ENCODE measurements at places on chromosomes 1 and 21. TPM values are rescaled to one million over a fixed set of nuclear protein-coding genes. Genes with fewer than 3 reads are reported as not detected.

Gene KPRP
- total RNA-seq, result not detected

Gene HMGCS2
- 6.8 TPM for total RNA-seq

Gene SNIP1
- 14.4 TPM for total RNA-seq

Gene MARK1
- 11.6 TPM for total RNA-seq

Gene OR10J4
- total RNA-seq, result not detected

Gene IQCC
- not detected for total RNA-seq

Gene LCE3B
- total RNA-seq, result not detected

Gene MTOR
- total RNA-seq, result 28.0 TPM

Gene DDX20
- total RNA-seq, result 11.3 TPM

Gene AZIN2
- total RNA-seq, result 3.5 TPM

Gene LCE2A
- total RNA-seq, result not detected

Gene CFAP141
- not detected for total RNA-seq

Gene ESRRG
- not detected for total RNA-seq

Gene PEX11B
- total RNA-seq, result 11.2 TPM

Gene MTARC1
- 2.2 TPM for total RNA-seq

GRCh38 chr1:20182415-20182814 is 3.5 kb upstream of the UBXN10 start:
- no peak overlapping the region for H3K4me3 ChIP-seq
- no peak overlapping the region for H3K27ac ChIP-seq
- no peaks in the 10 kb centered on the region for H3K27me3 ChIP-seq
- DNase-seq, result no peak

- no peak overlapping the region for H3K4me3 ChIP-seq
- no peak for DNase-seq
- no peaks in the 10 kb centered on the region for H3K36me3 ChIP-seq
- peak overlapping the region; percentile 16 for H3K27ac ChIP-seq
These were observed 15.3 kb upstream of the RGS8 start for GRCh38 chr1:182699393-182700350.

GRCh38 chr1:162386292-162387225 is 5.0 kb downstream of the C1orf226 start:
- H3K27me3 ChIP-seq, result no peaks in the 10 kb centered on the region
- H3K4me1 ChIP-seq, result no peaks in the 10 kb centered on the region
- H3K36me3 ChIP-seq, result peaks cover 9% of the 10 kb centered on the region

DNA sequence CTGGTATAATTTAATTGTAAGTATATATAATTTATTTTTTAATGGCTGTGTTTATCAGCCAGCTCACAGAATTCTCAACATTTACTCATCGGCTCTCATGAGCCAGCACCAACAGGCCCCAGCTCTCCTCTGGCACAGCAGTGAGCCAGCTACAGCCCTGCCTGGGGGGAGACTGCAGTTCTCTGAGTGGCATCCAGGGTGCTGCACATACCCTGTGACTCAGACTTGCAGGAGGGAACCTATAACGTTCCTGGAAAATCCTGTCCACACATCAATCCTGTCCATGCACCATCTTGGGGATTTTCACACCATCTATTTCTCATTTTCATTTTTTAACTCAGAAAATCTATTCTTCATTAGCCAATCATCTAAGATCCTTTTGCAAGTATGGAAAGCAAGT is 36.5 kb downstream of the FHAD1 start:
- H3K27ac ChIP-seq, result no peak overlapping the region
- no peaks in the 10 kb centered on the region for H3K27me3 ChIP-seq
- H3K4me3 ChIP-seq, result no peak overlapping the region
- no peaks in the 10 kb centered on the region for H3K4me1 ChIP-seq

GRCh38 chr1:151510020-151510405 is 1.2 kb upstream of the CGN start:
- H3K36me3 ChIP-seq, result no peaks in the 10 kb centered on the region
- no peaks in the 10 kb centered on the region for H3K27me3 ChIP-seq
- DNase-seq, result no peak
- peak overlapping the region; percentile 68 for H3K4me3 ChIP-seq
- no peak overlapping the region for H3K27ac ChIP-seq
- no peaks in the 10 kb centered on the region for H3K4me1 ChIP-seq

DNA sequence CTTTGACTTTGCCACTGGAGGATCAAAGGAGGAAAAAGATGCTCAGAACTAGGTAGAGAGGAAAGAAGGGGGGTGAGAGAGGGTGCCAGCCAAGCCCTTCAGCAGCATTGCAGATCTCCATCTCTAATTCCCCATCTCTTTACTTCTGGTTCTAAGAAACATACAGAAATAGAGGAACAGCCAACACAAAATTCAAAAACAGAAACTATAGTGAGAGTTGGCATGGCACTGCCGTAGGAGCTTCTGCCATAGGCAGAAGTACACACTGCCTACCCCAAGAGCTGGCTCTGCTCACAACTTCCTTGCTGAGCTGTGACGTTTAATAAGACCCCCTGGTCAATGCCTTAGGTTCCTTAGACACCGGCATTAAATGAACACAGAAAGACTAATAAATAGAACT is 26.6 kb upstream of the RPF1 start:
- H3K36me3 ChIP-seq, result no peaks in the 10 kb centered on the region
- no peak overlapping the region for H3K4me3 ChIP-seq
- no peak overlapping the region for H3K27ac ChIP-seq
- H3K4me1 ChIP-seq, result no peaks in the 10 kb centered on the region
- no peaks in the 10 kb centered on the region for H3K27me3 ChIP-seq

DNA sequence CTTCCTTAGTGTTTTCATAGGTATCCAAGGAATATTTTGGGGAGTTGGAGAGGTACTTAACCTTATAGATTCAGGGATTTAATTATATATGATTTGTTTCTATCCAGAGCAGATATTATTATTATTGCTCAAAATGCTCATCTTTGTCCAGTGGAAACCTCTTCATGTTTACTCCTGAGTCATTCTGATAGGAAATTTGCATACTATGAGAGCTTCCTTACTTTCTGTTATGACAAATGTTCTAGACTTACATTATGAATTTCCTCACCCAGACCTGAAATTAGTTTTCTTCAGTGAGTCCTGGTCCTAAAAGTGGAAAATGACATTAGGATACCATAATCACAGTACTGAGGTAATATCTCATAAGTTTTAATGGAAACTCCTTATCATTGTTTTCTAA is 57.5 kb upstream of the PLPPR5 start:
- no peaks in the 10 kb centered on the region for H3K36me3 ChIP-seq
- no peak for DNase-seq
- H3K27me3 ChIP-seq, result no peaks in the 10 kb centered on the region
- no peak overlapping the region for H3K4me3 ChIP-seq
- H3K27ac ChIP-seq, result no peak overlapping the region

- H3K36me3 ChIP-seq, result no peaks in the 10 kb centered on the region
- H3K27ac ChIP-seq, result no peak overlapping the region
- no peak overlapping the region for H3K4me3 ChIP-seq
- H3K27me3 ChIP-seq, result no peaks in the 10 kb centered on the region
These were observed 21.3 kb downstream of the SERINC2 start for GRCh38 chr1:31434101-31434871.

DNA sequence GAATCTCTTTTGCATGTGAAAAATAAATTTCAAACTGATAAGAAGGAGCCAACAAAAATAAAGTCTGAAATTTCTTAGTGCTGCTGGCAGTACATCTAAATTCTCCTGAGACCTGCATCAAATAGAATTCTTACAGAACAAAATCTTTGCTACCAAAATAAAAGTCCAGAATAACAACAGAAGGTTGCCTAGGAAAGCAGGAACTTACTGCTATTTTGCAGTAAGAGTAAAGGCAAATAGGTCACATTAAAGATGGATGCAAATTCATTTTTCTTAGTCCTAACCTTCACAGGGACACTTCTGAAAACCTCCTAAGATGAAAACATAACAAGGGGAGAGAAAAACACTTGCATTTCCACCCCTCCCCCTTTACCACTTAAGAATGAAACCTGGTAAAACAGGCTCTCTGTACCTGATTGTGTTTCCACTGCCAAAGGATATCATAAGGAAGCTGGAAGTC is 59.0 kb downstream of the RUSC1 start:
- peaks cover 44% of the 10 kb centered on the region for H3K36me3 ChIP-seq
- H3K4me1 ChIP-seq, result no peaks in the 10 kb centered on the region
- no peak for DNase-seq
- no peaks in the 10 kb centered on the region for H3K27me3 ChIP-seq
- peak overlapping the region; percentile 45 for H3K27ac ChIP-seq

- H3K4me3 ChIP-seq, result no peak overlapping the region
- peaks cover 87% of the 10 kb centered on the region for H3K36me3 ChIP-seq
- no peaks in the 10 kb centered on the region for H3K4me1 ChIP-seq
- no peaks in the 10 kb centered on the region for H3K27me3 ChIP-seq
- H3K27ac ChIP-seq, result no peak overlapping the region
These were observed 14.3 kb downstream of the SETD4 start for GRCh38 chr21:36045993-36046392.

DNA sequence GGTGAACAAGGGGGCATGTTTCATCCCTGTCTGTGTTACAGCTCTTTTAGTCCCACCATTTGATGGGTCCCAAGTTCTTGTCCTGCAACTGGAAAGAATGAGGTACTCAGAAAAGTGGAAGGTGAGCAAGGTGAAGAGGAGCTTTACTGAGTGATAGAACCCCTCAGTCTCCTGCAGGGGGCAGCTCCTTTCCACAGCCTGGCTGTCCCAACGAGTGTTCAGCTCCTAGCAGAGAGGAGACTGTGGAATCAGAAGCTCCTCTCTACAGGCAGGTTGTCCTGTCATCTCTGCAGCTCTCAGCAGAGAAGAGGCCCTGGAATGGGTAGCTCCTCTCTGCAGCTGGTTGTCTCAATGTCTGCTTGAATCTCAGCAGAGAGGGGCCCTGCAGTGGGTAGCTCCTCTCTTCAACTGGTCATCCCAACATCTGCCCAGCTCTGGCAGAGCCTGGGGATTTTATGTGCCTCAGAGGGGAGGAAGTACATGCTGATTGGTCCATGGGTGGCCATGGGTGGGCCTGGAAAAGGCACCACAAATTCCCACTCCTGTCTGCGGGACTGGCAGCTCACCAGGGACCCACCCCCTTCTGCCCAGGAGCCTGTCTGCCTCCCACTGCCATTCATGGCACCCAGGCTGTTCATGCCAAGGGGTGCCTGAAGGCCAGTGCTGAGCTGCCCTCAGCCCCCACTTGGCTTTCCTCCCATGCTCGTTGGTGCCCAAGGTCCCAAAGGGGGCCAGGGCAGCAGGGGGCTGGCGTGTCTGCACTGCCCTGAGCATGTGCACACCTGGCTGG is 25.7 kb downstream of the LDLRAD1 start:
- no peaks in the 10 kb centered on the region for H3K36me3 ChIP-seq
- no peaks in the 10 kb centered on the region for H3K27me3 ChIP-seq
- DNase-seq, result no peak
- no peaks in the 10 kb centered on the region for H3K4me1 ChIP-seq
- H3K4me3 ChIP-seq, result no peak overlapping the region

DNA sequence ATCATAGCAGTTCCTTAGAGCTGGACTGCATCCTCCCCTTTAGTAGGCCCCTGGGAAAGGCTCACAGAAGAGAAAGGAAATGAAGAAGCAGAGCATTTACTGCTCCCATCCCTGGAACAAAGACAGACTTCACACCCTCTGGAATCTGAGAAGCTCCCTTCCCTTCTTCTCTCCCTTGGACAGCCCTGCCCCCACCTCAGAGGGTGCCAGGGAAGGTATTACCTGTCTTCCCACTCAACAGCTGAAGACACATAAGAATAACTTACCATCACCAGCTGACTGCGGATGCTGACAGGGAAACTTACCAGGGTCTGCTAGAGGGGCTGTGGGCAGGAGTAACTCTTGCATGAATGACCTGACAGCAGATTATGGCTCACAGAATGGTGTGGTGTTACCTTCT is 14.1 kb upstream of the FAAH start:
- DNase-seq, result no peak
- H3K36me3 ChIP-seq, result no peaks in the 10 kb centered on the region
- H3K4me1 ChIP-seq, result no peaks in the 10 kb centered on the region

DNA sequence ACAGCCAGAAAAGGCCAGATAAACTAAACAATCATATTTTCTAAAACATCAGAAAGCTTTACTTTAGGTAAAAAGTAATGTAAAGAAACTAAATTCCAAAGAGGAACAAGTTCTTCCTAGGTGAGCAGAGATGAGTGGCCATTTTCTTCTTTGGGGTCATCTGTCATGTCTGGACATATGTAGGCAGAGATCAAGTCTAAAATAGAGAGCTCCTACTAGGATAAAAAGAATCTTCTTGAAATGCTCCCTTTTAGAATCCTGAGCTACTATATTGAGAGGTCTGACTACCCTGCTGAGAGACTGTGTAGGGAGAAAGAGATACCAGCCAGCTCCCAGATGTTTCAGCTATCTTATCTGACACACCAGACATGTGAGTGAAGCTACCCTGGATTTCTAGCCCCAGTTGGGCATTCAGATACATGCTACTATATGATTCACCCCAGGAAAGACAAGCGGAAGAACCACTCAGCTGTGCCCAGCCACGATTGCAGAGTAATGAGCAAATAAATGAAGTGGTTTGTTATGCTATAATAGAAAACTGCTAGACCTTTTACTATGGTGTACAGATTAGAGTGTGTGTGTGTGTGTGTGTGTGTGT is 80.1 kb downstream of the TTLL7 start:
- H3K36me3 ChIP-seq, result peaks cover 57% of the 10 kb centered on the region
- H3K27ac ChIP-seq, result no peak overlapping the region
- H3K27me3 ChIP-seq, result no peaks in the 10 kb centered on the region
- no peak overlapping the region for H3K4me3 ChIP-seq
- H3K4me1 ChIP-seq, result no peaks in the 10 kb centered on the region

Data from ascending aorta (tissue), 2 donors.